ENCODE measurements at places on chromosomes 7 and 10. TPM values are rescaled to one million over a fixed set of nuclear protein-coding genes. Genes with fewer than 3 reads are reported as not detected.

ICA1 gene
- not detected for total RNA-seq

SLC12A9 gene
- 25.7 TPM for total RNA-seq

TFR2 gene
- total RNA-seq, result not detected

FRMD4A gene
- 6.8 TPM for total RNA-seq

CLDN12 gene
- total RNA-seq, result 17.4 TPM
